Posterior cingulate gyrus (tissue), 11 donors: ENCODE measurements at places on chromosomes 16 and 17.

- DNase-seq: no peak
Measured at GRCh38 chr16:17936766-17937402, 399.7 kb downstream of the NPIPA8 start.

- DNase-seq: no peak
Measured at GRCh38 chr16:51565184-51565583, 414.1 kb upstream of the SALL1 start.

GRCh38 chr17:50174444-50174843 lies 8.6 kb downstream of the SGCA start:
- no peak for DNase-seq

DNA sequence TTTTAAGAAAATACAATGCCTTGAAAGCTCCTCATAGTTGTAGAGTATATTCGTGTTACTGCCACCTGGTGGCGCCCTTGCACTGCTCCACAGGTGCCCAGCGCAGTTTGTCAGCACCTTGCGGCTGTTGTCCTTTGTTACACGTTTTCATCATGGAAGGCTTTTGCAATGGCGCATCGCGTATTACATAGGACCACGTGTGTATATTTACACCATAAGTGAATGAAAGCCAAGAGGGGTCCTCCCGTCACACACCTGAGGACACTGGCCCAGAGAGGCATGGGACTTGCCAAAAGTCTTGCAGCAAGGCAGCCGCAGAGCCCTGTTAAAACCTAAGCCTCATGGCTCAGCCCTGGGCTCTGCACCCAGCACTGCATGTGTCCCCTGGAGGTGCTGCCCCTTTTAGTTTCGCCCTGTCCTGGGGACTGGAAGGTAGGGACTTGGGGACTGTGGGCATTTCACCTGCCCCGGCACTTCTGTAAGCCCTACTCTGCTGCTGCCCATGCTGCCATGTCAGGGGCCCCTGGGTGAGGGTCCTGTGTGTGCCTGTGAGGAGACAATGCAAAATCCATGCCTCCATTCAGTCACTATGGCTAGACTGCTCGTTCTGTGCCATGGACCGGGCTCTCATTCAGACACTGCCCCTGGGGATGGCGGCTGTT lies 24.3 kb downstream of the POLR3E start:
- DNase-seq: peak; percentile 88

GRCh38 chr16:48087639-48088038 lies 68.2 kb downstream of the ABCC12 start:
- DNase-seq: no peak

- no peak for DNase-seq
Measured at GRCh38 chr17:63446753-63447470, 806 bp upstream of the CYB561 start.

DNA sequence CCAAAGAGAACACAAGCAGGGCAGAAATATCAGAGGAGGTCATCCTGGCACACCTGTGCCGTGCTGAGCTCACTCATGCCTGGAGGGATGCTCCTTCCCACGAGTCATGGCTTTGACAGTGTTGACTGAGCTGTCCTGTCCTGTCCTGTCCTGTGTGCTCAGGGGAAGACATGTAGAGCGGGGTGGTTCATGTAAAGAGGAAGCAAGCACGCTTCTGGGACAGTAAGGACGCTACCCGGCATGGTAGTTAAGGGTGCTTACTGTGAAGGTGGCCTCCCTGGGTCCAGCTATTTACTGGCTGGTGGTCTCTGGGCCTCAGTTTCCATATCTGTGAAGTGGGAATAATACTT lies 398 bp downstream of the LGALS9 start:
- no peak for DNase-seq

GRCh38 chr17:39738983-39739884 lies 1.5 kb downstream of the GRB7 start:
- DNase-seq: no peak

DNA sequence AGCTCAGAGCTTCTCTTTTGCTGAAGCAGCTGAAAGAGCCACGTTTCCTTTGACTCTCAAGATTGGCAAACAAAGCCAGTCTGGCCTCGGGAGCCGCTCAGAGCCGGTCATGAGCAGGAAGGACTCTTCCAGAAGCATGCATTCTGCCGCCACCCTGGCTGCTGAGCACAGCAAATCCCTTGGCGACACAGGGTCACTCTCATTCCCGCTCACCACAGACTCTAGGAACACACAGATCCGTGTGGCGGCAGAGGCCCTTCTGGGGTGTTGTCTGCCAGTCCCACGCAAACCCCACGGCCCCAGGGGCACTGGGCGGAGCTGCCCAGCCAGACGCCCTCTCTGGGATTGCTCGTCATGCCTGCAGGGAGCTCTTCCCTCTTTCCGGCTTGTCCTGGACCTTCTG lies 157.0 kb downstream of the C16orf95 start:
- DNase-seq: peak; percentile 80

DNA sequence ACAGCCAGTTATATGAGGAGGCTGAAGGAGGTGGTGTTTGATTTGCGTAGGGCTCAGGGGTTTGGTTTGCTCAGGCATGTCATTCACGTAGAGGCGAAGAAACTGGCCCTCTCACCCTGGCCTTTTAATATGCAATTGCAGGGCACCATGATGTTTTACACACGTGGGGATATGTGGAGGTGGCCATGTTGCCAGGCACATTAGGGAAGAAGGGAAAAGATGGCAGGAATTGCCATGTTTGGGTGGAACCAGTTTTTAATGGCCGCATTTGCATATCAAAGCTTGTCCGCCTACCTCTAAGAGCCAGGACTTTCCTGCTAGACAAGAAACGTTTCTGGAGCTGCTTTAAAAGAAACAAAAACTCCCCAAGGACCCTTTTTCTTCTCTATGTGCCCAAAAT lies 1483.7 kb upstream of the GOT2 start:
- DNase-seq: no peak

- DNase-seq: no peak
Measured at GRCh38 chr16:52398491-52398960, 148.4 kb downstream of the TOX3 start.

DNA sequence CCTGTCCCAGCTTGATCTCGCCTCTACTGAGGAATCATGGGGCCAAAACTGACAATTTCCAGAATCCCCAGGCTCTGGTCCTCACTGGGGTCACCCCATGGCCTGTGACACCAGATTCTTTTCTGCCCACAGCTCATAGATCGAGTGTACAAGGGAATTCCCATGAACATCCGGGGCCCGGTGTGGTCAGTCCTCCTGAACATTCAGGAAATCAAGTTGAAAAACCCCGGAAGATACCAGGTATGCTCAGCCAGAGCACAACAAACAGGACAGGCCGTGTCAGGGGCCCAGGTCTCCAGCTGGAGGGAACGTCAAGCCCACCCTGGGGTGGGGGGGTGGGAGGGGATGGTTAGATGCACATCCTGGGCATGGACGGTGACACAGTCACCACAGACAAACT lies 17.5 kb downstream of the USP6 start:
- no peak for DNase-seq

DNA sequence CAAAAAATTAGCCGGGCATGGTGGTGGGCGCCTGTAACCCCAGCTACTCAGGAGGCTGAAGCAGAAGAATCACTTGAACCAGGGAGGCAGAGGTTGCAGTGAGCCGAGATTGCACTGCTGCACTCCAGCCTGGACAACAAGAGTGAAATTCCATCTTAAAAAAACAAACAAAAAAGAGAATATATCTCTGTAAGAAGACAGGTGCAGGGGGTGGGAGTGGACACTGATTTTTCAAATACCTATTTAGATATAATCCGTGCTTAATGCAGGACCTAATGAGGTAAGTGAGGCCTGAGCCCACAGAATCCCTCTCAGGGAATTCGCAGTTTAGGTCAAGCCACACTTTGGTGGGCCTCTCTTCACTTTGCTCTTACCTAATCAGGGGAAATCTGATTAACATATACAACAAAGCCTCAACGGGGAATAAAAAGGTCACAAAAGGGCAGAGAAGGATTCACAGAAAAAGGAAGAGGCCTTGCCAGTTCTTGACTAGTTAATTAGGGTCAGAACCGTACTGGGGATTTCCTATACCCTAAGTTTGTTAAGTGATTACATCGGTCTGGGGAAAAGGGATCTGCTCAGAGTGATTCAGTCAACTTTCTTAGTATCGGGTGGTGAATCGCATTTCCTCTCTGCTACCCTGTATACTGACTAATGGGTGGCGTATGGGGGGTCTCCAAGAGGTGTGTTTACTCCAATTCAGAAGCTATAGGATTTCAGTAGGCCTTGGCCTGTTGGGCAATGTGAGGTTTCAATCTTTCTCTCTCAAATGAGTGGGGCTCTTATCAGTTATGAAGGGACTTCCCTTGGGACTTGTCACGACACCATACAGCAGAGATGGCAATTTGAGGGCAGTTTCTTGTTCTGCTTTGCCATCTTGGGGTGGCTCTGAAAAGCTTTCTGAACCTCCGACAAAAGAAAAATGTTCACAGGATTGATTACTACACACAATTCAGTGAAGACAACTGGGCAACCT lies 1.9 kb upstream of the NFAT5 start:
- DNase-seq: no peak

DNA sequence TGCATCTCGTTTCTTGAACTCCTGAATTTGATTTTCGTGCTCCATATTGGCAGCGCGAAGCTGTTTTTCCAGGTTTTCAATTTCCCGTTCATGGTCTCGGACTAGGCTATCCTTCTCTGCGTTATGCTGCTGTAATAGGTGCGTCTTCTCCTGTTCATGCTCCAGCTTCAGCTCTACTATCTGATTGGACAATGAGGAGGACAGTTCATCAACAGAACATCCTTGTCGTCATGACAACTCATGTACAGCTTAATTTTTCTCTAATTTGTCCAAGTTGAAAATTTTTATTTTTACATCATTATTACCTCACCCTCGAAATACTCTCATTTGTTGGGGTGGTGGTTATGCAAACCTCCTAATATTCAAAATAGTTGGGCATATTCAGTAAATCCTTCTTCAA lies 289.8 kb downstream of the CEP112 start:
- no peak for DNase-seq

GRCh38 chr16:66562409-66562808 lies 3.8 kb upstream of the CMTM1 start:
- DNase-seq: no peak

GRCh38 chr16:48318630-48319029 lies 66.6 kb downstream of the SIAH1 start:
- DNase-seq: peak; percentile 81

GRCh38 chr17:83186751-83187421 lies 107.5 kb downstream of the METRNL start:
- peak; percentile 16 for DNase-seq

DNA sequence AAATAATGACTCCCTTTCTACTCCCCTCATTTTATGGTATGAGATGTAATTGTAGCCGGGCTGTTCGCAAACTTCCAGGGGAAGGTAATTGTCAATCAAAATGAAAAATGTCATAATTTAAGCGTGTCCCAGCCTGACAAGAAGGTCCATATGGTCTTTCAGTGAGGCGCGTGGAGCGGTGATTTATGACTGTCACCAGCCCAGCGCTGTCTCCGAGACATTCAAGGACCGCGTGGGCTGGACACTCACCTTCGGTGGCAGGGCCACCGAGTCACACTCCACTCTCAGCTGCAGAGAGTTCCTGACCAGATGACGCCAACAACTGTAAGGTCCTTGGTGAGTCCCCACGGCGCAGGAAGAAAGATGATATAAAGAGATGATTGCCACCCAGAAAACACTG lies 157.7 kb upstream of the TNRC6C start:
- DNase-seq: no peak

- no peak for DNase-seq
Measured at GRCh38 chr17:81222620-81222905, 202 bp downstream of the CEP131 start.

DNA sequence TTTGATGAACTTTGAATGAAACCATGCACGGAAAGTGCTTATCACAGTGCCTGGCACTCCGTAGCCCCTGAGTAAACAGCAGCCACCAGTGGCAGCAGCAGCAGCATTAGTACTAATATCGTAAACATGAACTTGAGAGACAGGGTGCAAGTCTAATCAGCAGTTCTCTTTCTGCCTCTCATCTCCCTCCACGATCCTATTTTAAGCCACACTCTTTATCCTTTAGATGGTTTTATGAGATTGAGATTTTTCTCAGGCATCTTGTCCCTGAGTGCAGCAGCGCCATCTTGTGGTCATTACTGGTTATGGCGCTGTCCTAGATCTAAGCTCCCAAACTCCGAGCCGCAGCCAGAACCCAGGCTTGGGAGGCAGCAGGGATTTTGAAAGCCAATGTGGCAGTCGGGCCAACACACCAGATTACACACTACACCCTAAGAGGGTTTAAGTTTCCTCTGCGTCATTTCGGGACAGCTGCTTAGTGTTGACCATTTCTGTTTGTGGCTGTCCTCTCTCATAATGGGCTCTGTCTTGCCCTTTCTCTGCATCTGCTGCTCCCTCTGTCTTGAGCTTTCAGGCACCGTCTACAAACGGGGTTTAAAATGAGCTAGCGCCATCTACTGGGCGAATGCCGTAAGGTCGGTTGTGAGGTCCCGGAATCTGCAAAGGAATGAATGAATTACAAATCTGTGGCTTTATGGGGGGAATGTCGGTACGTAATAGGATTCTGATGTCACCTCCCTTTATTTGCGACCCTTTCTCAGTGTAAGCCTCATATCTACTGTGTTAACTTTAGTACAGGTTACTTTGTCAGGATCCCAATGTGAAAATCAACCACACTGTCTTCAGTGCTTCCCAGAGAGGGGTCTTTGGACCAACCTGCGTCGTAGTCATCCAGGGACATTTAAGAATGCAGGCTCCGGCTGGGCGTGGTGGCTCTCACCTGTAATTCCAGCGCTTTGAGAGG lies 64.5 kb downstream of the CYLD start:
- DNase-seq: peak; percentile 88

- no peak for DNase-seq
Measured at GRCh38 chr16:70685061-70685937, 554 bp downstream of the MTSS2 start.

GRCh38 chr16:54720259-54720658 lies 210.4 kb upstream of the IRX5 start:
- DNase-seq: no peak

DNA sequence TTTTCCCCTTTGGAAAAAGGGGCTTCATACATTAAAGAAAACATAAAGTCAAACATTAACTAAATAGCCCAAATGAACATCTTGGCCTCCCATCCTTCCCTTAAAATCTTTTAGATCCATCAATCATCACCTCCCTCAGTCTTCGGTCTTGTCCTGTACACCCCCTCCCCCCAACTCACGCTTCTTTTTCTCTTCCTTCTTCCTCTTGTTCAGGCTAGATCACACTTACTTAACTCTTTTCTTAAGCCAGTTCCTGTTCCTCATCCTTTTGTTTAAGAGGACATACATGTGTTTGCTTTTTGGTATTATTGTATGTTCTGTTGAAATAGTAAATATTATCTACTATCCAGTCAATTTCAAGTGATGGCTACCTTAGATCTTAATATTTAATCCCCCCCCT lies 5.5 kb downstream of the MFSD6L start:
- no peak for DNase-seq

GRCh38 chr16:75342308-75342811 lies 90.9 kb upstream of the BCAR1 start:
- no peak for DNase-seq
